ENCODE measurements at places on chromosomes 5 and 9. TPM values are rescaled to one million over a fixed set of nuclear protein-coding genes. Genes with fewer than 3 reads are reported as not detected.
A peak's percentile ranks its signal among the peaks of the same experiment; 100 is the strongest.

GRCh38 chr5:154755361-154756008, at the start of gene LARP1:
LARP1 (plus strand) TSS chr5:154755377; CDS start chr5:154755758, 381 bp downstream.
- H3K36me3 ChIP-seq: no peaks in the 10 kb centered on the region
- peak; percentile 75 for DNase-seq
- H3K4me1 ChIP-seq: peaks cover 12% of the 10 kb centered on the region
- H3K4me3 ChIP-seq: peak within 1 kb of the TSS; percentile 79
- peak within 1 kb of the TSS; percentile 99 for H3K27ac ChIP-seq

- H3K4me1 ChIP-seq: no peaks in the 10 kb centered on the region
- no peak for DNase-seq
- H3K36me3 ChIP-seq: no peaks in the 10 kb centered on the region
- no peak overlapping the region for H3K27ac ChIP-seq
- H3K27me3 ChIP-seq: no peaks in the 10 kb centered on the region
Observed at GRCh38 chr5:101539315-101539714, 636.2 kb upstream of the ST8SIA4 start.

GRCh38 chr9:114981063-114981462, 50.7 kb upstream of the TNFSF8 start:
- no peaks in the 10 kb centered on the region for H3K36me3 ChIP-seq
- H3K4me1 ChIP-seq: no peaks in the 10 kb centered on the region
- H3K27me3 ChIP-seq: peaks cover 9% of the 10 kb centered on the region

GRCh38 chr5:81534441-81534840, 140.5 kb upstream of the ACOT12 start:
- DNase-seq: no peak
- H3K27me3 ChIP-seq: no peaks in the 10 kb centered on the region
- no peaks in the 10 kb centered on the region for H3K36me3 ChIP-seq
- peaks cover 9% of the 10 kb centered on the region for H3K4me1 ChIP-seq
- no peak overlapping the region for H3K27ac ChIP-seq

DNA sequence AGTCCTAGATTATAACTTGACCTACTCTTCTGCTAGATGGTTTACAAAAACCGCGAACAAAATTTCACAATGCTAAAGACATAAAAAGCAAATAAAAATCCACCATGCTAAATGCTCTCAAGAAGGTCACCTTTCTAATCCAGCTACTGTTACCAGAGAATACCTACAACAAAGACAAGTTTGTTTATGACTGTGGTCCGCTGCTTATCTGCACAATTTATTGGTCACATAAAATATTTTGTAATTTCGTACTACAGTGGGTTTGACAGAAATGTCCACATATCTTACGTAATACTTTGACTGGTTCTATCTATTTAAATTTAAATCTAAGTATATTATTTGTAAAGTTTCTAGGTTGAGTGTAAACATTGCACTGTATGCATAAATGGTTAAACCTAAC, 257.6 kb upstream of the ZNF608 start:
- no peaks in the 10 kb centered on the region for H3K4me1 ChIP-seq
- no peak overlapping the region for H3K4me3 ChIP-seq
- no peaks in the 10 kb centered on the region for H3K27me3 ChIP-seq

GRCh38 chr5:176642675-176643490, 4.4 kb upstream of the TSPAN17 start:
- no peaks in the 10 kb centered on the region for H3K27me3 ChIP-seq
- H3K36me3 ChIP-seq: no peaks in the 10 kb centered on the region
- H3K4me1 ChIP-seq: peaks cover 5% of the 10 kb centered on the region
- DNase-seq: no peak

DNA sequence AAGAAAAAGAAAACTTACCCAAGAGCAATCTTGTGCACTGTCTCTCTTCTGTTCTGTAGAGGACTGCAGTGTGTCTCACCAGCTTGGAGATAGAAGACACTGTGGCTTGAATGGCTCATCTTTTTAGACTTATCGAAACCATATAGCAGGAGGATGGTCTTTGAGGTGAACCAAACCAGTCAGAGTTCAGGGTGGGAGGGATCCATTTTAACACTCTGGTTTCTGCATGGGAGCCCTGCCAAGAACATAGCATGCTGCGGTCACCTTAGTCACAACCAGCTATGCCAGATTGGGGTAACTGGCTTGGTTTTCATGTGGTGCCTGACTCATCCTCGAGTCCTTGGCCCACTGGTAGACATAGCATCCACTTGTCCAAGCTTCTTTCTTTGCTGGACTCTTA, 135.1 kb downstream of the PAPPA start:
- DNase-seq: no peak
- no peak overlapping the region for H3K27ac ChIP-seq
- no peak overlapping the region for H3K4me3 ChIP-seq

GRCh38 chr9:89777544-89777943, 172.7 kb downstream of the GADD45G start:
- no peak overlapping the region for H3K27ac ChIP-seq
- no peak overlapping the region for H3K4me3 ChIP-seq
- H3K27me3 ChIP-seq: no peaks in the 10 kb centered on the region
- DNase-seq: no peak
- H3K4me1 ChIP-seq: no peaks in the 10 kb centered on the region

DNA sequence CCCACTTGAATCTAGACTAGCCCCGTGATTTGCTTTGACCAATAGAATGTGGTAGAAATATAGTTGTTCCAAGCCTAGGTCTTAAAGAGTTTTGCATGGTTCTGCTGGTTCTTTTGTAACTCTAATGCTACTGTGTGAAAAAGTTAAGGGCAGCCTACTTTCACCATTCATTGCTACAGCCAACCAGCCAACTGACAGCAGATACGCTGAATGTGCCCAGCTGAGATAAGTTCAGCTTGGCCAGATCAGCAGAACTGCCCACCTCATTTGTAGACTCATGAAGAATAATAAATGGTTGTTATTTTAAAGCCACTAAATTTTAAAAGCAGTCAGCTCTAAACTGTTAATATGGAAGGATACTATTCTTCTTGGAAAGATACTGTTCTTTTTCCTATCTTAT, 23.9 kb downstream of the NR3C1 start:
- no peak overlapping the region for H3K4me3 ChIP-seq
- H3K27me3 ChIP-seq: no peaks in the 10 kb centered on the region
- H3K36me3 ChIP-seq: no peaks in the 10 kb centered on the region

GRCh38 chr9:122001491-122002201, 91.5 kb downstream of the TTLL11 start:
- H3K27me3 ChIP-seq: no peaks in the 10 kb centered on the region
- DNase-seq: no peak
- no peaks in the 10 kb centered on the region for H3K36me3 ChIP-seq

- no peaks in the 10 kb centered on the region for H3K27me3 ChIP-seq
- DNase-seq: no peak
- no peak overlapping the region for H3K27ac ChIP-seq
- no peaks in the 10 kb centered on the region for H3K36me3 ChIP-seq
Observed at GRCh38 chr5:102654559-102655349, 100.4 kb upstream of the PAM start.

DNA sequence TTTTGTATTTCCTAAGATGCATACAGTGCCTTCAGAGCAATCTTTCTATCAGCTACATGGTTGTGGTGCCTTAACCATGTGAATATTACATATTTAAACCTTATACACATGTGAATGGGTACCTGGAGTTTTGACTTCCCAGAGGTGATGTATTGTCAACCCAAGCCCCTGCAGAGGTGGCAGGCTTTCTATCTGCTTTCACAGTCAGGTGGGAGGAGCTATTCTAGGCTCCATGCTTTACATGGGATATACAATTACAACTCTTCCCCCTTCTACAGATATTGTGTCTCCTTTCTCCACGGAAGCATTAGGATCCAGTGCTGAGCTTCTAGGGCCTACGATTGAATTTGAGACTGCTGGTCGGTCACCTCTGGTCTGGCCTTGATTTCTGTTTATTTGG, 89.8 kb upstream of the TUT7 start:
- DNase-seq: no peak
- no peaks in the 10 kb centered on the region for H3K4me1 ChIP-seq
- no peak overlapping the region for H3K27ac ChIP-seq
- H3K27me3 ChIP-seq: no peaks in the 10 kb centered on the region
- H3K36me3 ChIP-seq: no peaks in the 10 kb centered on the region

The CYLC2 gene
- not detected for total RNA-seq

The SLC6A19 gene
- total RNA-seq: not detected

The ANKRD31 gene
- 1.1 TPM for total RNA-seq

The PCDHGC3 gene
- 36.6 TPM for total RNA-seq
